Transverse colon (tissue), 4 donors: ENCODE measurements at places on chromosomes 4 and X.

GRCh38 chrX:68684291-68684918 is 36.9 kb downstream of the STARD8 start:
- peak overlapping the region; percentile 24 for H3K27ac ChIP-seq
- no peak overlapping the region for H3K4me3 ChIP-seq
- no peaks in the 10 kb centered on the region for H3K36me3 ChIP-seq
- peak; percentile 18 for DNase-seq

DNA sequence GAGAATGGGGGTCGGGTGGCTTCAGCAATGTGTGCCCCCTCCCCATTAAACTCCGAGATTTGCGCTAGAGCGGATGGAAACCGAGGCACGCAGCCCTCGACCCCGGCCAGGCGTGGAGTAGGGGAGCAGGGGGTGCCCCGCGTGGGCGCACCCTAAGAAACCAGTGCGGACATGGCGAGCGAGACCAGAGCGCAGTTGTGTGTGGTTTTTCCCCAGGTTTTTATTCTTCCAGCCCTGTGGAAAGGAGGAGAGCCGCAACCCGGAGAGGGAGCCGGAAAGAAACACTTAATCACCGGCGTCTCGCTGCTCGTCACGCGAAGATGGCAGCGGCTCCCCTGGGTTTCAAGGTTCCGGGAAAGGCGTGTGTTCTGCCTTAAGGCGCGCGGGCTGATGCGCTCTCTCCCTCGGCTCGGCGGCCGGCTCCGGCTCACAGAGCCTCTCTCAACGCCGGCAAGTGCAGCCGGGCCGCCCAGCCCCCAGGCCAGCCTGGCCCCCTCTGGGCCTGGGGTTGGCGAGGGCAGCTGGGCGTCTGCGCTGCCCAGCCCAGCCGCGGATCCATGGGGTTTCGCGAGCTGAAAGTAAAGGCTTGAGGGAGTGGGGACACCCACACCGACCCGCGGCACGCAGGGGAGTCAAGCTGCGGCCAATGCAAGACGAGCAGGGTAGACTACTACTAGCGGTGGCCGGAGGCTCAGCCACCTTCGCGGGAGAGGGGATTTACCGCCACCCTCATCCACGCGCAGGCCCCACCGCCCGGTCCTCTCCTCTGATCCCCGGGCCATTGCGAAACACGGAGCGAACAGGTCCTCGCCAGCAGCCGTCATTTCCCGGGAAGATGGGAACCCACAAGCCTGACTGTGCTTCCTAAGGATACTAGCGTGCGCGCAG is 74.0 kb upstream of the BCOR start:
- peak overlapping the region; percentile 93 for H3K27ac ChIP-seq
- peaks cover 10% of the 10 kb centered on the region for H3K4me1 ChIP-seq
- H3K36me3 ChIP-seq: no peaks in the 10 kb centered on the region
- H3K27me3 ChIP-seq: no peaks in the 10 kb centered on the region
- DNase-seq: peak; percentile 45
- peak overlapping the region; percentile 35 for H3K4me3 ChIP-seq

DNA sequence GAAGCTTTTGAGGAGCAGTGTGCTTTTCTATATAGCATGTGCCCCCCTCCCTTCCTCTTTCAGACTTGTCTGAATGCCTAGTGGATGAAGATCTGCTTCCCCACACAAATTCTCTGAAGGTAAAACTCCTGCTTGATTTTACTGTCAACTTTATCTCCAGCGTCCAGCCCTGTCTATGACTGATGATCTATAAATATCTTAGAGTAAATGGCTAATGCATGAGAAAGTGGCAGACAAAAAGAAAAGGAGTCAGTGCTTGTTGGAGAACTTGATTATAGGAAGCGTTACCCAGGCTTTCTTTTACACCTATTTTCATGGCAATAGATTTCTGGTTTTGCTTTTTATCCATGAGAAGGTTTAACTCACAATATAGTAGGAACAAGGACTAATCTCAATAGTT is 168.3 kb upstream of the HS3ST1 start:
- no peaks in the 10 kb centered on the region for H3K4me1 ChIP-seq
- H3K27me3 ChIP-seq: no peaks in the 10 kb centered on the region
- H3K36me3 ChIP-seq: no peaks in the 10 kb centered on the region
- no peak overlapping the region for H3K4me3 ChIP-seq
- DNase-seq: no peak

DNA sequence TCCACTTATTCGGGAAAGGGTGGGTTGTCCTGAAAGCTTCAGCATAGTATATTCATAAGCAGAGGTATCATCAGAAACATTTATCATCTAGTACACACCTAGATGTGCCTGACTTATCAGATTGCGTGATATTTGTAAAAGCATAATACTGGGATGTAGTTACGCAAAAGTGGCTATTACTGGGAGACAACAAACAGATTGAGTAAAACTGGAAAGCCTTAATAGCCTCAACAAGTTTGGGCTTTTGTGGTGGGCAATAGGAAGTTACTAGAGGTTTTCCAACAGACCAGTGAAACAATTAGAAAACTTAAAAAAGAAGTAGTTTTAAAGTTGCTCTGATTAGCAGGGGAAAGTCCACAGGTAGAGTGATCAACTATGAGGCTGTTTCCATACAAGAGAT is 39.8 kb downstream of the GPRIN3 start:
- H3K4me3 ChIP-seq: no peak overlapping the region
- no peaks in the 10 kb centered on the region for H3K36me3 ChIP-seq
- no peak overlapping the region for H3K27ac ChIP-seq

DNA sequence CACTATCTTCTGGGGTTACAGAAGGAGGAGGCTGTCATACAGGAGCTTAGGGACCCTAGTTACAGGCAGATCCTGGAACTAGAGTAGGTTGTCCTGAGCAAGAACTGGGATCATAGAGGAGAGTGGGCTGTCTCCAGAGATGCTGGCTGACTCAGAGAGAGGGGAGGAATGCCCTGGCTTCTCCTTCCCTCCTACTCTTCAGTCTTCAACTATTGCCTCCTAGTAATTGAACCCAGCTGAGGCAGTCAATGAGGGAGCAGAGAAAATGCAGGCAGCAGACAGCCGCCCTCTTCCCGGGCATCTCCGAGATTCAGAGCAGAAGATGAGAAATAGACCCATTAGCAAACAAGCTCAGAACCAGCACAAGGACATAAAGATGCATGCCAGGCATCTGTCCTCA is 118.3 kb upstream of the PDE5A start:
- no peak overlapping the region for H3K27ac ChIP-seq
- H3K27me3 ChIP-seq: no peaks in the 10 kb centered on the region
- H3K36me3 ChIP-seq: no peaks in the 10 kb centered on the region
- no peak overlapping the region for H3K4me3 ChIP-seq
- no peak for DNase-seq

DNA sequence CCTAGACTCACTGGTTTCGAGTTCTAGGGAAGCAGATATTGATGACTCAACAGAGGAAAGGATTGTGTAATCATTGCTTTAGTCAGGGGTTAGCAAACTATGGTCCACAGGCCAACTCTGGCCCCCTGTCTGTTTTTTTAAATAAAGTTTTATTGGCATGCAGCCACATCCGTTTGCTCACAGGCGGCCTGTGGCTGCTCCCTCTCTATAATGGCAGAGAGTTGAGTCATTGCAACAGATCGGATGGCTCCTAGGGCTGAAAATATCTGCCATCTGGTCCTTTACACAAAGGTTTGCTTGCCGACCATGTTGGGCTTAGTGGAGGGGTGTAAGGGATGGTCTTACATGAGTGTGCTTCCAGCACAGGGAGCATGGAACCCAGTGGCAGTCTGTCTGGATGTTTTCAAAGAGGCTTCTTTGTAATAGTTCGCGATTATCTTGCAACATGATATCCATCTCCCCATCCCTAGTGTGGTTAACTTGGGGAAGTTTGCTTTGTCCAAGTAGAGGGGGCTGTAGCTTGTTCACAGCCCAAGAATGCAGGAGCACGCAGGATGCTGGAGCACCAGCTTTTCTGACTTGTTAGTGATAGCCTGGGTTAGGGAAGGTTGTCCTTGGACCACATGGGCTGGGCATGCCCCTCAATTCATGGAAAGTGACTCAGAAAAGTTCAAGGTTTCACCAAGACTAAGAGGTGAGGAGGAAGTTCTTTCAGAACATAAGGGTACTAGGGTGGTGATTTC is 59.3 kb upstream of the CLDN34 start:
- DNase-seq: no peak
- H3K4me1 ChIP-seq: no peaks in the 10 kb centered on the region
- no peak overlapping the region for H3K4me3 ChIP-seq
- no peaks in the 10 kb centered on the region for H3K36me3 ChIP-seq
- no peaks in the 10 kb centered on the region for H3K27me3 ChIP-seq

- H3K27ac ChIP-seq: no peak overlapping the region
- DNase-seq: no peak
- no peaks in the 10 kb centered on the region for H3K4me1 ChIP-seq
- no peaks in the 10 kb centered on the region for H3K27me3 ChIP-seq
- H3K36me3 ChIP-seq: no peaks in the 10 kb centered on the region
- H3K4me3 ChIP-seq: no peak overlapping the region
Observed at GRCh38 chr4:137614491-137614890, 82.2 kb upstream of the PCDH18 start.

GRCh38 chr4:171025776-171026175 is 787.4 kb upstream of the GALNTL6 start:
- H3K36me3 ChIP-seq: no peaks in the 10 kb centered on the region
- no peak overlapping the region for H3K27ac ChIP-seq
- no peak overlapping the region for H3K4me3 ChIP-seq
- no peaks in the 10 kb centered on the region for H3K4me1 ChIP-seq
- no peak for DNase-seq
- no peaks in the 10 kb centered on the region for H3K27me3 ChIP-seq

DNA sequence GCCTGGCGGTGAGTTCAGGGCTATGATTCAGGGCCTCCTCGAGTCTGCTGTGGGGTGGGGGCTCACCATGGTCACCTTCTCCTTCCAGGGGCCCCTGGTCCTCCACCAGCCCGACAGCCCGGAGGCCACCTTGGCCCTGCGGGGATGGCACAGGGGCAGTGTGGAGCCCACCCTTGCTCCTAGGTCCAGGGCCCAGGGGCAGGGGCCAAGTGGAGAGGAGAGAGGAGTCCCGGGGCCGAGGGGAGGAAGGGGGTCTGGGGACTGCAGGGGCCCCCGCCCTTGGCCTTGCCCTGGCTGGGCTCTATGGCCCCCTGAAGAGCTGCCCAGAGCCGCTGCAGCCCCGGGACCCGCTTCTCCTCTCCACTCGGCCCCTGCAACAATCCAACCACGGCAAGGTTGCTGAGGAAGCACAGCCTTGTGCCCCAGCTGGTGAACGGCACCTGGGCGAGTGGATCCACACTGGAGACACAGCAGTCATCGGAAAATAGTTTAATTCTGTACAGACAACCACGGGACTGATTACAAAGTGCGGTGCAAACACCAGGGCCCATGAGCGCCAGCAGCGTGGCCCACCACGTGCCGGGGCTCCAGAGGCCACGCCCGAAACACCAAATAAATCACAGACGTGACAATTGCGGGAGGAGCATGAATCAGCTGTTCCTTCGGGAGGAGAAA is 23.0 kb upstream of the CPLX1 start:
- no peak for DNase-seq
- no peaks in the 10 kb centered on the region for H3K27me3 ChIP-seq
- no peaks in the 10 kb centered on the region for H3K4me1 ChIP-seq
- H3K27ac ChIP-seq: no peak overlapping the region

DNA sequence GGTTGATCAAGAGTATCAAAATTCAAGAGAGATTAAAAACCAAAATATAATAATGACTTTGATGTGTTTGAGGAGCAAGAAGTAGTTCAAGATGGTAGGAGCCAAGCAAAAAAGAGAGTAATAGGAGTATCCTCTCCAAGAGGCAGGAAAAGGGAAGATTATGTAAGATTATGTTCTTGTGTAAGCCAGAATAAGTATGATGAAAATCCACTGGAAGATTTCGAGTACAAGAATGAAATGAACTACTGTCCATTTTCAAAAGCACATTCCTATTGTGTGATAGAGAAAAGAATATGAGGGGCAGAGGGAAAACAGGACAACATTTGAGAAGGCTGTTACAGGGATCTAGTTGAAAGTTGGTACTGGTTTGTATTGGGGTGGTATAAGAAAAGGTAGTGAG is 659.6 kb upstream of the INTU start:
- no peak overlapping the region for H3K27ac ChIP-seq
- peaks cover 7% of the 10 kb centered on the region for H3K4me1 ChIP-seq
- no peak for DNase-seq
- H3K36me3 ChIP-seq: no peaks in the 10 kb centered on the region
- no peak overlapping the region for H3K4me3 ChIP-seq

- no peak overlapping the region for H3K4me3 ChIP-seq
- H3K4me1 ChIP-seq: no peaks in the 10 kb centered on the region
- no peak for DNase-seq
- H3K36me3 ChIP-seq: no peaks in the 10 kb centered on the region
- H3K27me3 ChIP-seq: no peaks in the 10 kb centered on the region
- no peak overlapping the region for H3K27ac ChIP-seq
Observed at GRCh38 chr4:31549256-31549655, 829.1 kb downstream of the PCDH7 start.

DNA sequence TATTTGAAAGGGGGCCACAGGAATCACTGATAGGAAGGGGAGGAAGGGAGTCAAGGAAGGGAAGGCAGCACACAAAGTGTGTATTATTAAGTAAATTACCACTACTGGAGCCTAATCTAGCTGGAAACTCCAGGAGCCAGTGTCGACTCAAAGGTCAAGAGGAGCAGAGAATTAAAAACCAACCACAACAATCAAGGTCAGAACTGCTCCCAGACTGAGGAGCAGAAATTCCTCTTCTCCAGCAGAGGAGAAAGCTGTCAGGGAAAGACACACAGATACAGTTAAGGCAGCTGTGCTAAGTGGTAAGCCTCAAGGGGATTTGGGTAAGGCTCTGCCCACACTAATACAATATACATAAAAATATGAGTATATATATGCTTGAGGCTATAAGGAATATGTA is 87.5 kb upstream of the PTPN13 start:
- no peaks in the 10 kb centered on the region for H3K4me1 ChIP-seq
- no peak overlapping the region for H3K27ac ChIP-seq
- DNase-seq: no peak
- no peaks in the 10 kb centered on the region for H3K27me3 ChIP-seq
- H3K4me3 ChIP-seq: no peak overlapping the region

GRCh38 chr4:10438924-10439323 is 18.3 kb downstream of the ZNF518B start:
- no peaks in the 10 kb centered on the region for H3K4me1 ChIP-seq
- no peak for DNase-seq
- no peak overlapping the region for H3K27ac ChIP-seq

DNA sequence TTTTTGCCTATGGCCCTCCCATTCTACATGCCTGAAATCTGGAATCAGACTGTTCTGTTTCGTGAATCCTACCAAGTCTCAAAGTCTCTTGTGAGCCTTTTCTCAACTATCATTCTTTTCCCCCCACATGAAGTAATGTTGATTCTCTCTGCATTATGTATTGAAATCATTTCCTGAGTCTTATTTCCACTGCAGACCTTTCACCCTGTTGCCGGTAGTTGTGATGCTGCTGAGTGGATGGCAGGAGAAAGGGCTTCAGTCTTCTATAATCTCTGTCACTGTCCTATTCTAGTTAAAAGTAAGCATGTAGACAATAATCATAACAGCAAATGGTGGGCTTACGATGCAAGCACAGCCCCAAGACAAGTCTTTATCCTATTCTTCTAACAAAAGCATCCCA is 75.0 kb downstream of the TBC1D9 start:
- no peak for DNase-seq
- H3K27me3 ChIP-seq: no peaks in the 10 kb centered on the region
- H3K27ac ChIP-seq: no peak overlapping the region
- H3K4me3 ChIP-seq: no peak overlapping the region

- H3K27ac ChIP-seq: no peak overlapping the region
- no peak for DNase-seq
- H3K4me1 ChIP-seq: no peaks in the 10 kb centered on the region
- no peak overlapping the region for H3K4me3 ChIP-seq
- no peaks in the 10 kb centered on the region for H3K36me3 ChIP-seq
- H3K27me3 ChIP-seq: no peaks in the 10 kb centered on the region
Observed at GRCh38 chr4:62130637-62131036, 930.5 kb downstream of the ADGRL3 start.

GRCh38 chr4:16290681-16291420 is 64.6 kb upstream of the TAPT1 start:
- H3K27me3 ChIP-seq: peaks cover 16% of the 10 kb centered on the region
- no peak for DNase-seq
- no peak overlapping the region for H3K4me3 ChIP-seq
- H3K36me3 ChIP-seq: no peaks in the 10 kb centered on the region
- H3K4me1 ChIP-seq: peaks cover 12% of the 10 kb centered on the region
